ENCODE measurements at places on chromosomes 6 and 20.

- DNase-seq = no peak
Measured at GRCh38 chr6:166446146-166446545, 63.4 kb upstream of the MPC1 start.

DNA sequence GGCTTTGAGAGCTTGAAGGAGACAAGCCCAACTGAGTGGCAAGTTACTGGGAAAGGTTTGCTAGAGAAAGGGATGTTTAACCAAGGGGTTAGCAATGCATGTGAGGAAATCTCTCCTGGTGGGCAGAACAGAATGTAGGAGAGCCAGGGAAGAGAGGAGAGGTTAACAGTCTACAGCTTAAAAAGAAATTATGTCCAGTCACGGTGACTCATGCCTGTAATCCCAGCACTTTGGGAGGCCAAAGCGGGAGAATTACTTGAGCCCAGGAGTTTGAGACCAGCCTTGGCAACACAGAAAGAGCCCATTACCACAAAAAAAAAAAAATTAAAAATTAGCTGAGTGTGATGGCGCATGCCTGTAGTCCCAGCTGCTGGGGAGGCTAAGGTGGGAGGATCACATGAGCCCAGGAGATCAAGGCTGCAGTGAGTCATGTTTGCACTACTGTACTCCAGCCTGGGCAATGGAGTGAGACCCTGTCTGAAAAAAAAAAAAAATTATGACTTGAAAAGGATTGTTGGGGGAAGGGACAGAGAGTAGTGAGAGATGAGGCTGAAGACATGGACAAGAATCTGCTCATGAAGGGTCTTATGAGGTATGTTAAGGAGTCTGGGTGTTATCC is 264.9 kb downstream of the TBC1D7 start:
- no peak for DNase-seq

GRCh38 chr6:98433325-98434056 is 400.9 kb upstream of the POU3F2 start:
- DNase-seq = no peak

DNA sequence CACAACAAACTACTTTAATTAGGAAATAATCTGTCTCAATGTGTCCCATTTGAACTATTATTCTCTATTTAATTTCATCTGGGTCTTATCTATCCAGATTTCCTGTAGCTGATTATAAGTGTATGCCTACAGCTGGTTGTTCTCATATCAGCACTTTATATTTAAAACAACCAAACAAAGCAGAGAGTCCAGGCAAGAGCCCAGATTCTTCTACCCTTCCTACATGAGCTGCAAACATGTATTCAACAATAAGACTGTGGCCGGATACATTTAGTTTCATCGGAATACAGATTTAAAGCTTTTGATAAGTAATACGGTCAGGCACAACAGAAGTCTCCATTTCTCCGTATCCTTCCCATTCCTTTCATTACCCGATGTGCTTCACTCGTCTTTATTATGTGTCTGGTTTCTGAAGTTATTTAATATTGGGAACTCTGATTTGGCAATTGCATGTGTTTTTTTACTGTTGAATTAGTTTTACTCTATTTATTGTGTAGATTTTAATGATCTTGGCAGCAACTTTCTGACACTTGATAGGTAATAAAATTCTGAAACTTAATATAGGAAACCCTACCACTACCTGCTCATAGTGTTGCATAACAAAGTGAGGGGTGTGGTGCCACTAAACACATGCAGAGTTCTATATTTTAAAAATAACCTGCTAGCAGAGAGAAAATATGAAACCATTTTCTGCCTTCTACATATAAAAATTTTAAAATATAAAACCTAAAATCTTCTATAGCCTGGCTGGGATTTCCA is 653.5 kb upstream of the PTCHD4 start:
- no peak for DNase-seq

DNA sequence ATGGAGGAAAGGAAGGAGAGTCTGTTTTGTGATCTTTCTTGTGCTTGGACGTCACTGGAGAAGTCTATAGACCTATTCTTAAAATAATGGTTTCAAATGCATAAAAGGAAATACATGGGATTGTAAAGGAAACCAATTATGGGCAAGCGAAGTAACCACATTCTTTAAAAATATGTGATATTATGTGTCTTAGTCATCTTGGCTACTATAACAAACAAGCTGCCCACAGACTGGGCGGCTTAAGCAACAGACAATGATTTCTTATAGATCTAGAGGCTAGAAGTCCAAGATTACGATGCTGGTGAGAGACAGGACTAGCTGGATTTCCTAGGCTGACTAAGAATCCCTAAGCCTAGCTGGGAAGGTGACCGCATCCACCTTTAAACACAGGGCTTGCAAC is 49.4 kb upstream of the CD83 start:
- DNase-seq = no peak

- DNase-seq = no peak
Measured at GRCh38 chr6:79954849-79955248, 7.5 kb upstream of the ELOVL4 start.

GRCh38 chr6:148342100-148342349 is 613 bp upstream of the SASH1 start:
- DNase-seq = no peak

- DNase-seq = no peak
Measured at GRCh38 chr6:73409395-73409794, 14.8 kb downstream of the DDX43 start.

DNA sequence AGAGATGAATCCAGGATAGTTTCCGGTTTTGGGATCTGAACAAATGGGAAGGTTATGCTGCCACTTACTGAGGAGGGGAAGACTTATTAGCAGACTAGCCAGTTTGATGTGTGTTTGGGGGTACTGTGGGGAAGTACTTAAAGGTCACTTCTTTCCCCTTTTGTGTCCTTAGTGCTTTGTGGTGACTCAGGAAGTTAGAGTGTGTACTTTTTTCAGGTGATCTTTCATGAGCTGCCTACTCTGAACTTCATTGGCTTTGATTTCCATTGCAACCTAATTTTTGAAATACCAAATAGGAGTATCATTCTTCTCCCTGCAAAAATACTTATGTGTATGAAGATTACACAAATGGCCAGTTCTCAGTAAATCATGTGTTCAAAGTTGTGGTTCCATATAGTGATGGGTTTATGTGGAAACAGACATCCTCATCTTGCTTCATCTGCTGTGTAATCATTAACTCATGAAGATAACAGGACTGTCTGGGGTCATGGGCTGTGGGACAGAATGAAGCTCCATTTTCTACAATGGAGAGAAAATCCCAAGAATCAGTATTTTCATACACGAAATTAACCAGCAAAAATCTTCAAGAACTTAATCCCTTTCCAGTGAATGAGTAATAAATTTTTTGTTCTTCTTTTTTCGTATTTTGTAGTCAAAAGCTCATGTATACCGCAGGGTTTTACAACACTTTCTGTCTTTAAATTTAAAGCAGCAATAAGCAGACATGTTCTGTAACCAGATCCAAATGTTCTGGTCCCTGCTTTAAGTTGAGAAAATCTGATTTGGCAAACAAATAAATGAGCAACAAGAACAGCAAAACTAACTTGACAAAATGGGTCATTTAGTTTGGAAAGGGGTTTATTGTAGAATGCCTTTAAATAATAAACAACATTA is 272.2 kb upstream of the FLRT3 start:
- DNase-seq = no peak

GRCh38 chr20:51766994-51767866 is 960 bp downstream of the ATP9A start:
- no peak for DNase-seq

DNA sequence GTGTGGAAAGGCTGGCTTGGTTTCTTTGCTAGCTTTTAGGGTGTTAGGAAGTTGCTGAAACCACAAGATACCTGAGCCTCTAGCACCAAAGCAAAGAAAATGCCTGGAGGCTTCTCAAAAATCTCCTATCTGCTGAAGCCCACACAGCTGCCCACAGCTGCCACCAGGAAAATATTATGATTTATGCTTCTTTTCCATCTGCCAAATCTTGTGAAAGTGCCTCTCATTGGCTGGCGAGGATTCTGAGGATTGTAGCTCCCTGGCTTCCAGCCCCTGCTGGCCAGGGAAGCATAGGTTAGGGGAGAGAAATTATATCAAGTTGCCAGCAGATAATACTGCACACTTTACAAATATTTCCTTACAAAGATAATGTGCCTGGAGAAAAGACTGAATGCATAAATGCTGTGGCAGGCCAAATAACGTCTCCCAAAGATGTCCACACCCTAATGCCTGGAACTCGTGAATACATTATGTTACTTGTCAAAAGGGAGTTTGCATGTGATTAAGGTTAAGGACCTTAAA is 98.4 kb downstream of the MRPL14 start:
- DNase-seq = no peak

- DNase-seq = no peak
Measured at GRCh38 chr20:53077373-53078205, 105.4 kb downstream of the TSHZ2 start.

DNA sequence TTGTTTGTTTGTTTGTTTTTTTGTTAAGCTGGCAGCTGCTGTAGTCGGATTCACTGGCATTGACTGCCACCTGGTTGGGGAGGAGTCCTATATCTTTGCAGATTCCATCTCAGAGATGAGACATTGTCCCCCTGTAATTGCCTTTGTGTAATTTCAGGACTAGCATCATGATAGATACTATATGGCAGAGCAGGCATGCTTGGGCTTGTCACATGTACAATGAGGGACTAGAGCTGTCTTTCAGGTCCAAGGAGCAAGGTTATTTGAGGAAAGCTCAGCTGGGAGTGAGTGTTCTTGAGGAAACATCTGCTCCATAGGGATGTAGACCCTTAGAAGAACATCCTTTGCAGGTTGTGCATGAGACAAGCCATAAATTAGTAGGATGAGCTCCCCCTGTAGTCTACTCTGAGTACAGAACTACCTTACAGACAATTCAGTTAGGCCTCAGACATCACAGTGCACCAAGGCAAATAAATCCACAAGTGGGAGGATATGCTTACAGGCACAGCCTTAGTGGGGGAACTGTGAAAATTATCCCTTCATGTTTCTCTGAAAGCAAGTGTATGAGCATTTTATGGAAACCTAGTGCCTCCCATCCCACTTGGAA is 62.1 kb downstream of the BMP2 start:
- no peak for DNase-seq

- no peak for DNase-seq
Measured at GRCh38 chr6:139510040-139510790, 135.8 kb upstream of the CITED2 start.

DNA sequence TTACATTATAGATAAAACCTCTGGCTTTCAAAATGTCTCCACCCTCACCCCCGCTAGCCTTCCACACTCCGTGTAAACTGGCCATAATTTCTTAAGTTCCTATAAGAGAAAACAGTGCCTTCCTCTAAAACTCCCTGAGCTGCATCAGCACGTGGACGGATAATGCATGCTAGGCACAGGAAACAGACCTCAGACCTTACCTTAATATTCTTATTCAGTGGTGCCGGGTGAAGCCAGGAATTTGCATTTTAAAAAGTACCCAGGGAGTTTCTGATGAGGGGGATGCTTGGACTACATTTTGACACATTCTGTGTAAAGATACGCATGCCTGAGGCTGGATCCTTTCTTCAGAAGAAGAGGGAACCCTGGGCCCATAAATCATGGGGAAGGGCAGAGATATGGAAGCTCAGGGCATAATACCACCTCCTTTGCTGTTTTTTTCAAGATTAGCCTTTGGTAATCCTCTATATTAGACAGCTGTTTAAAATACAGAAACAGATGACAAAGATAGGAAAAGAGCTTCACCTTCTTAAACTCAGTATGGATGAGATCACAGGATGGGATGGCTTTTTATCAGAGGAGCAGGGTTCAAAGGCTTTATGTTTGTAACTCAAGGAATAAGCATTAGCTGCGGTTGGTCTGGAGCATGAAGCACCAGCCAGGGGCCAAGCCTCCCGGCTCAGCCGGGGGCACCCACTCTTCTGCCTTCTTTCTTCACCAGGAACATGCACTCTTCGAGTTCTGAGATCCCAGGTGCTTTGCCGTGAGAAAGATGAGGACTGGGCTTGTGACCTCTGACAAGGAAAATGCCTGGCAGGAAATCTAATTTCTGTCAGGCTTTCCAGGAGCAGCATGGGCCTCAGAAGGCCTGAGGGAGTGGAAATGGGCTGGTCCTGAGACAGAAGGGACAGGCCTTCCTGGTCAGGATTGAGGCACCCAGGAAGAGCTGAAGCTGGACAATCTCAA is 218.1 kb upstream of the SOX4 start:
- no peak for DNase-seq

DNA sequence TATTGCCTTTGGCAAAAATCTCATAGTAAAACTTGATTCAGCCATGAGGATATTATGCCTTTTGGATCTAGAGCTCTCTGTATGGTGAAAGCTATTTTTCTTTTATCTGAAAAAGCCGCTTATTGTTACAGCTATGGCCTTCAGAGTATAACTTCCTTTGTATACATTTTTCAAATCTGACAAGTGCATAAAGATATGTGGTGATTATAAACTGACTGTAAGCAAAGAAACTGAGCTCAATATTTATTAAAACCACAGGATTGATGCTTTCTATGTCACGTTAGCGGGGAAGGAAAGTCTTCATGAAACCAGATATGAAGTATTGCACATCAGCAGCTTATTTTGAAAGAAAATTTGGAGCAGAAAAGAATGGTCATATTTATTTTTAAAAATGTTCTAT is 151.8 kb downstream of the THEMIS start:
- no peak for DNase-seq

DNA sequence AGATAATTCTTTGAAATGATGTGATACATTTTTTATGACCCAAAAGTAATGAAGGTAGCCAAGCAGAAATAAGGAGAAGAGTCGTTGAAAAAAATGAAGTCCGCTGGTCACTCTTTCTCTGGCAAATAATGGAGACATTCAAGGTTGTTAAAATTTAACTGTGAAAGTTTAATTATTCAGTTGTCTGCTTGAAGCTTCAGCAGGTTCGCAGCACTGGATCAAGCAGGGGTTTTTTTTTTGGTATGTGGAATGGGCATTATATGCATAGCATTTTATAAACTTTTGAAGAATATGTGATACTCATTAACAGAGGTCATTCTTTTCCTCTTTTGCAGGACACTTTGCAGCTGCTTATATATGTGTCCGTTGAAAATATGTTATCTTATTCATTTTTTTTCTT is 21.6 kb upstream of the FUT9 start:
- DNase-seq = no peak

DNA sequence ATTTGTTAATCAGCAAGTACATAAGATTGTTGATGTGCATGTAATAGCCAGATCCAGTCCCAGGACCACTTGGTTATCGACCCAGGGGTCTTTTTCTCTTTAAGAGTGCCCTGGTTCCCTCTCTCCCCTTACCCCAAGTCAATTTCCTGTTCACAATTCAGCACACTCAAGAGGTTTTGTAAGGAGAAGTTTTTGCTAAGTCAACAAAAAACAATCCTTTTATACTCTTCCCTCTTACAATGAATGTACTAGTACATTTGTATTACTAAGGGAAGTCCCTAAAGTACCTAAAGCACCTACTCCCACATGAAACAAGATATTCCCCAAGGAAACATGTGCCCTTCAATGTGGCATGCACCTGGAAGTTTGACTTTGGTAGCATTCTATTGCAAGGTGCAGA is 1.6 kb upstream of the NT5DC1 start:
- no peak for DNase-seq

GRCh38 chr6:138430361-138431145 is 26.5 kb downstream of the HEBP2 start:
- DNase-seq = no peak

- no peak for DNase-seq
Measured at GRCh38 chr6:113115196-113115595, 741.9 kb upstream of the MARCKS start.

GRCh38 chr20:50278684-50279531 is 88.3 kb downstream of the CEBPB start:
- no peak for DNase-seq
